ENCODE measurements at places on chromosomes 2 and 18. TPM values are rescaled to one million over a fixed set of nuclear protein-coding genes. Genes with fewer than 3 reads are reported as not detected.

DNA sequence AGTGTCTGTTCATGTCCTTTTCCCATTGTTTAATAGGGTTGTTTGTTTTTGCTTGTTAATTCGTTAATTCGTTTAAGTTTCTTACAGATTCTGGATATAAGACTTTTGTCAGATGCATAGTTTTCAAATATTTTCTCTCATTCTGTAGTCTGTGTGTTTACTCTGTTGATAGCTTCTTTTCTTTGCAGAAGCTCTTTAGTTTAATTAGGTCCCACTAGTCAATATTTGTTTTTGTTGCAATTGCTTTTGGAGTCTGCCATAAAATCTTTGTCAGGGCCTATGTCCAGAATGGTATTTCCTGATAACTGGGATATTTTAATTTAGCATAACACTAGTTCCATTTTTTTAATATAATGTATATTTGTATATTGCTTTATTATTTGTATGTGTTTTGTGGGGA lies 1380.1 kb downstream of the SUCLG1 start:
- no peak overlapping the region for H3K4me3 ChIP-seq
- no peak overlapping the region for H3K27ac ChIP-seq
- peaks cover 18% of the 10 kb centered on the region for H3K4me1 ChIP-seq
- H3K36me3 ChIP-seq, result no peaks in the 10 kb centered on the region

Gene KIF5C
- polyA plus RNA-seq, result 0.23 TPM

DNA sequence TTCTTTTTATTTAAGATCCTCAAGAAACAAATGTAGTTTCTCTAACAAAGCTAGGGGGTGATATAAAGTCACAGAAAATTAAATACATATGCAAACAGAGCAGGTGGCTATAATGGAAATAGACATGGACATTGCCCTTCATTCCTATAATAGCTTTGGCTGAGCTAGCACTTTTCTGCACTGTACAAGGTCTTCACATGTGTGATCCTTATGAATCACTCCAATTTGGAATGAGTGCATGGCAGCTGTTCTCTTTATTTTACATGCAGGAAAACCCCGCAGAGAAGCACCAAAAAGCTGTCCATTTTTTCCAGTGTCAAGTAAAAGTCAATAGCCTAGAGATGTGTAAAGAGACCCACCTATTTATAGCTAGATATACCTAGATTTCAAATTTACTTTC lies 747.4 kb upstream of the SLC8A1 start:
- no peaks in the 10 kb centered on the region for H3K4me1 ChIP-seq
- H3K27me3 ChIP-seq, result no peaks in the 10 kb centered on the region
- H3K36me3 ChIP-seq, result no peaks in the 10 kb centered on the region
- H3K27ac ChIP-seq, result no peak overlapping the region
- no peak overlapping the region for H3K4me3 ChIP-seq
- DNase-seq, result no peak

DNA sequence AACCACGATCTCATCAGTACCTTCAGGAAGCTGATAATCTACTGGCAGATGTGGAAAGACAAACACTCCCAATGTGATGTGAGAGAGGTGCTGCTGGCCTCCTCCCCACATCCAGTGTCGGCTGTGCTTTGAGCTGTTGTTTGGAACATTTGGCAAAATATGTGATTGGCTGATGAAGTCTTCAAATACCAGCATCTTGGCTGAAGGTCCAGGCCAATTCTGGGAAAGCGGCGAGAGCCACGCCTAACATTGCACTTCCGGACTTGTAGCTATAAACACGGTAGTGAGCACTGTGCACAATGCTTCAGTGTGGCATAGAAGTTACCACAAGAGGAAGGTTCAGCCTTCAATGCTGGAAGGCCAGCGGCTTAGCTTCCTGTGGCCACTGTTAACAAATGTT lies 198.8 kb downstream of the DCDC2C start:
- H3K36me3 ChIP-seq, result no peaks in the 10 kb centered on the region
- H3K27me3 ChIP-seq, result no peaks in the 10 kb centered on the region
- H3K27ac ChIP-seq, result no peak overlapping the region
- H3K4me1 ChIP-seq, result no peaks in the 10 kb centered on the region
- no peak overlapping the region for H3K4me3 ChIP-seq

Gene FHOD3
- polyA plus RNA-seq, result 204 TPM

DNA sequence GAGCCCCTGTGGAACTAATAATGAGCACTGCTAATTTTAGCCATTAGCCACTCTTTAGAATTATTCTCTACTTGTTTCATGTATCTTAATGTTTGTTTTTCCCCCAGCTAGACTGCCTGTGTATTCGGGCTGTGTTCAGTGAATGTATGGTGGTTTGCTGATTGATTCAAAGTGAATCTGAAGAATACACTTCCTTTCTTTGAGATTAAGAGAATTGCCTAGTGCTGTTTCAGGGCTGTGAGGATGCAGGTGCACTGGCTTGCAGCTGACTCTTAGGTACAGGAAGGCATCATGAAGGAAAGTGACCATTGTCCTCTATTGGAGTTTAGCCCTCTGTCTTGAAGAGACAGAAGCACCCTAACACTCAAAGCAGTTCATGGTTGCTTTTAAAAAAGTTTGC lies 138.7 kb downstream of the CERS6 start:
- no peak overlapping the region for H3K4me3 ChIP-seq
- no peak for DNase-seq
- H3K4me1 ChIP-seq, result peaks cover 40% of the 10 kb centered on the region
- H3K27ac ChIP-seq, result no peak overlapping the region
- no peaks in the 10 kb centered on the region for H3K36me3 ChIP-seq

DNA sequence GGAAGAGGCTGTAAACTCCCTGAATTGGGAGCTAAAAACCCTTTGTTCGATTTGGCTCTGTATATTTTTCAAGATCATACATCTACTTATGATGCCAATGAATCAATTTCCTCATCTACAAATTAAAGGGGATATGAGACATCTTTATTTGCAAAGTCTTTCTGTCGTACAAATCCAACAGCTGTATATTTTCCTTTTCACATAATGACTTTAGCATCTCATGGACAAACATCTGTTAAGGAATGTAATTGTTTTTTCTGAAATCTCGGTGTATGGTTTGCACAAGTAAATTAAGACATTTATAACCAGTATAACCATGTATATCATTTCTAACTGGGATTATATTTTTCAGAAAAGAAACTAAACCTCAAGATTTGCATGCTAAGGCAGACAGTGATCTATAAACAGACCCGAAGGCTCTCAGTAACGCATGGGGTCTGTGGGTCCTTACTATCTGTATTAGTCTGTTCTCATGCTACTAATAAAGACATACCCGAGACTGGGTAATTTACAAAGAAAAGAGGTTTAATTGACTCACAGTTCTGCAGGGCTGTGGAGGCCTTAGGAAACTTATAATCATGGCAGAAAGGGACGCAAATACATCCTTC lies 130.8 kb downstream of the SLC8A1 start:
- no peaks in the 10 kb centered on the region for H3K27me3 ChIP-seq
- peaks cover 31% of the 10 kb centered on the region for H3K4me1 ChIP-seq
- no peak overlapping the region for H3K27ac ChIP-seq
- DNase-seq, result no peak
- H3K36me3 ChIP-seq, result no peaks in the 10 kb centered on the region
- no peak overlapping the region for H3K4me3 ChIP-seq

Gene PLB1
- polyA plus RNA-seq, result 0.84 TPM

DNA sequence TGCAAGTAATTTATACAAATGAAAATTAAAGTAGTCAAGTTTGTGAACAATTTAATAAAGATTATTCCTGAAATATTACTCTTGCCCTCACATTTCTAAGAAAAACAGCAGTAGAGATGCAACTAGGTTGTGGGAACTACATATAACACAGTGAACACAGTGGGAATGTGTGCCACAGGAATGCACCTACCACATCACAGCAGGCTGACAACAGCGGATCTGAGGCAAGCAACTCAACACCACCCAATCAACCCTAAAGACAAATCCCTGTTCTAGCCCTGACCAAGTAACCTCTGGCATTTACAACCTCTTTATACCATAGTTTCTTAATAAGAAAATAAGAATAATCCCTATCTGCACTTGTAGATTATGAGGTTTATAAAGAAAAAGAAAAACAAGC lies 23.4 kb downstream of the MBOAT2 start:
- H3K4me1 ChIP-seq, result peaks cover 10% of the 10 kb centered on the region
- no peak overlapping the region for H3K27ac ChIP-seq
- DNase-seq, result no peak
- H3K4me3 ChIP-seq, result no peak overlapping the region
- no peaks in the 10 kb centered on the region for H3K27me3 ChIP-seq
